ENCODE measurements at places on chromosomes 13 and 19.

DNA sequence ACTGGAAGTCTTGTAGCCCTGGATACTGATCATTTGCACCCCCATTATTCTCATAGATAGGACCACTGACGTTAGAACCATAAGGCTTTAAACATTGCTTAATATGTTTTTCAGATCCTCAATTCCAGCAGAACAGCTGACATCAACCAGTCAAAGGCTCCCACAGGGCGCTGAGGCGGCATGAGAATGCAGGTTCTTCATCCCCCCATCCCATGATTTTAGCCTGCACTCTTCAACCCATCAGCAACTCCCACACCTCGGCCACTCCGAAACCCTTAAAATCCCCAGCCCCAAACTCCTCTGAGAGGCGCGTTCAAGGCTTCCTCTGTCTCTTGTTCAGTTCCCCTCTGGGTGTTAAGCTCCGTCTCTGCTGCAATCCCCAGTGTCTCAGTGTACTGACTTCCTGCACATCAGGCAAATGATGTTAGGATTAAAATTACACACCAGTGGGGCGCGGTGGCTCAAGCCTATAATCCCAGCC lies 24.3 kb upstream of the LAMP1 start:
- no peak for DNase-seq

- no peak for DNase-seq
Measured at GRCh38 chr13:24301434-24301833, 7.9 kb upstream of the C1QTNF9 start.

GRCh38 chr19:33267706-33268105 lies 34.6 kb downstream of the CEBPA start:
- DNase-seq, result no peak

DNA sequence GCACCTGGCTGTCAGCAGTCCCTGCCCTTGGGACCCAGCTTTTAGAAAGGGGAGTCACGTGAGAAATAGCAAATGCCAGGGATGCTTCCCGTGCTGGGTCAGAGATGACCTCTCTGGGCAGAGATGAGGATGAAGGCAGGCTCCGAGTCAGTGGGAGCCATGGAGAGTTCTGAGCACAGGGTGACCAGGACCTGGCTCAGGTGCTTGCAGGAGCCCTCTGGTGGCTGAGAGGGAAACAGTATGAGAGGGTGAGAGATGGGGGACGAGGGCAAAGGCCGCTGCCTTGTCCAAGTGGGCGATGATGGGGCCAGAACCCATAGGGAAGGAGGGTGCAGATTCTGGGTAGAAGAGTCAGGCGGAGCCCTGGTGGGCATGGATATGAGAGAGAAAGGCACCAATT lies 15.8 kb downstream of the TMED1 start:
- peak; percentile 47 for DNase-seq

- DNase-seq, result peak; percentile 61
Measured at GRCh38 chr19:36605101-36605876, at the start of gene ZNF382. Gene ZNF382 (plus strand): TSS chr19:36605313. CDS start chr19:36609915, 4,602 bp downstream.

DNA sequence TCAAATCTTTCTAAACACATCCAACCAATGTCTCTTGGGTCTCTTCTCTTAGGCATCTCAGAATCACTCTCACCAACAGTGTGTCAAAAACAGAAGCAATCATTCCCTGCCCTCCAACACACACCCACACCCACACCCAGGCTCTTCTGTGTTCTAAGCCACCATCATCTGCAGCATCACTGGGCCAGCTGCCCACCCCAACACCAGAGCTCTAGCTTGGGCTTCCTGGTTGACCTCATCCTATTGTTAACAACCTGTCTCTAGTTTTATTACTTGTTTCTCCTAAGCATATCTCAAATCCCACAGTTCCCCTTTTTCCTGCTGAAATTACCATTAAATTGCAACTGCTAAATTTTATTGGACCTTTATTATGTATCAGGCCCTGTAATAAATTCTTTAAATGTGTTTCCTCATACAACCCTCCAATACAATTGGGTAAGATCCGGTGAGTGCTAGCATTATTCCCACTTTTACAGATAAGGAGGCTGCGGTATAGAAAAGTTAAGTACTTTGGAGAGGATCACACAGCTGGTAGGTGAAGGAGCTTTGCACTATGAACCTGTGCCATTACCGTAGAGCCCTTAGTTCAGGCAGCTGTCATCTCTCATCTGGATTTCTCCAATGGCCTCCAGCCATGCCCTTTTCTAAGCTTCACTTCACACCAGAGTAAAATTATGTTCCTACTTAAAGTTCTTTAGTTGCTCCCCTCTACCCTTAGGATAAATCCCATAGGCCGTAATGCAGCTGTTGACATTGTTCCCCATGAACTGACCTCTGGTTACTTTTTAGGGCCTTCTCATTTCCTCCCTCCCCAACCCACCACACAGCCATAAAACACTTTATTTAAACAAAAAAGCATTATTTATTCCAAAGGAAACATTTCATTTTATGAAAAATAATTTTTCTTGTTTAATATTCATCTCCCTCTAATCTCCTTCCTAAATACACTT lies 227.7 kb downstream of the B3GLCT start:
- no peak for DNase-seq

GRCh38 chr13:41668130-41668757 lies 210.9 kb downstream of the RGCC start:
- peak; percentile 76 for DNase-seq

GRCh38 chr19:46373491-46374359 lies 26.8 kb downstream of the PPP5C start:
- peak; percentile 70 for DNase-seq

- DNase-seq, result no peak
Measured at GRCh38 chr19:4229179-4229931, at the start of gene EBI3. Gene EBI3 (plus strand): TSS chr19:4229523. CDS start chr19:4229551, 28 bp downstream.

- DNase-seq, result no peak
Measured at GRCh38 chr13:80235166-80235966, 105.6 kb downstream of the SPRY2 start.

DNA sequence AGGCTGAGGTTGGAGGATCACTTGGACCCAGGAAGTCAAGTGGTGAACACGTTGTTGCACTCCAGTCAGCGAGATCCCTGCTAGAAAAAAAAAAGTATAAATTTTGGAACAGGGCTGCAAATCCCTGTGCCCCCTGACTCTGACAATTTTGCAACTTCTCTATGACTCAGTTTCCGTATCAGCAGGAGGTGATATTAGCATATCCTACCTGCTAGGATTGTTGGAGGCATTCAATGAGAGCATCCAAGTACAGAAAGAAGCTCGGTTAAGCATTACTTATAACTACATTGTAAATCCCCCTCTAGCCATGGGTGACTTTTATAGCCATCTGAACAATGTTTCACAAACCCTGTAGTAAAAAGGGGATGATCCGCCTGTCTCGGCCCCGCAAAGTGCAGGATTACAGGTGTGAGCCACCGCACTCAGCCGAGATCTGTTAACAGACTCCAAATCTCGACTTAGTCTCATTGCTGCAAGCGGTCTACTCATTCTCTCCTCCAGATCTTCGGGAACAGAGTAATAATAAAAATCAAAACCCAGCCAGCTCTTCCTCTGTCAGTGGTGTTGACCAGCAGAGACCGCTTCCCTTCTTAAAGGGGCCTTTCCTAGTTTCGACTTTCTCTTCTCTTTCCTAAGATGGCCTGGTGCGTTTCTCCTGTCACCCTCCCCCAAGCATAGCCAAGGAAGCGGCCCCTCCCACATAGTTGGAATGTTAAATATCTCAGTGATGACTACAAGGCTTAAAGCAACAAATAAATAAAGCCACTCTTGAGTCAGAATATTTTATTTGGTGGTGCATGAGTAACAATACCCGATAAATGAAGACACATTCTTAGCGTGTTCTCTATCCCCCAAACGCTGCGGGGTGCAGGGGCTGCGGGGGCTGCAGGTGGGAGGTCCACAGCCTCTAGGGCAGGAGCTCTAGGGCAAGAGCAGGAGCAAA lies 10.3 kb upstream of the BICRA start:
- DNase-seq, result no peak

DNA sequence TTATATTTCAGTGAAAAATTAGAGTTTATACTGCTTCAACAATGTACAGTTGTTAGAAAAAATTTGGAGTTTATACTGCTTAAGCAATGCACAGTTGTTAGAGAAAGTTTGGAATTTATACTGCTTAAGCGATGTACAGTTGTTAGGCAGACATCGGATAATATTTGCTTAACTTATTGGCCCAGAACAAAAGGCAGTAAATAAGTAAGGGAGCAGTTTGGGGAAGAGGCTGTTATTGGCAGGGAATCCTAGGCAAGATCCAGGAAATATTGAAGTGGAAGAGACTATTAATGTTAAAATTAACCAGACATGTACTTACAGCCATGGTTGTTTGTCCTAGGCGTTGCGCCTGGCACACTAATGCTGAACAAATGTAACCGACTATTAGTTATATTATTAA lies 166.9 kb downstream of the GPC5 start:
- DNase-seq, result no peak

DNA sequence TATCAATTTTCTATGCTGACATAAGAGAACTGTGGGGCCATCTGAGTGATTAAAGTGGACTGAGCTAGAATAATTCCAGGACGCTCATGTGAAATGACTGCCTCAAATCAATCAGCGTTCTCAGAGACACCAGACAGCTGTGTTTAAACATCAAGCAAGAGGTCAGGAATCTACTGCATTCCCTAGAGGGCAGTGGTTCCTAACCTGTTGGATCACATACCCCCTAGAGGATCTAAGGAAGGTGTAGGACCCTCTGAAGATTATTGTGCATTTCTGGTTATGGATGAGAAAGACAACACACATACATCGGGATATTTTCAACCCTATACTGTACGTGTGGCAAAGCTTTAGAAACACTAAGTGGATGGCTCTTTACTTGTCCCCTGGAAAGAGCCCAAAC lies 51.8 kb upstream of the FREM2 start:
- DNase-seq, result no peak

GRCh38 chr13:46662690-46663089 lies 109.7 kb downstream of the LRCH1 start:
- DNase-seq, result no peak

GRCh38 chr13:79457948-79458347 lies 23.0 kb upstream of the NDFIP2 start:
- DNase-seq, result no peak

DNA sequence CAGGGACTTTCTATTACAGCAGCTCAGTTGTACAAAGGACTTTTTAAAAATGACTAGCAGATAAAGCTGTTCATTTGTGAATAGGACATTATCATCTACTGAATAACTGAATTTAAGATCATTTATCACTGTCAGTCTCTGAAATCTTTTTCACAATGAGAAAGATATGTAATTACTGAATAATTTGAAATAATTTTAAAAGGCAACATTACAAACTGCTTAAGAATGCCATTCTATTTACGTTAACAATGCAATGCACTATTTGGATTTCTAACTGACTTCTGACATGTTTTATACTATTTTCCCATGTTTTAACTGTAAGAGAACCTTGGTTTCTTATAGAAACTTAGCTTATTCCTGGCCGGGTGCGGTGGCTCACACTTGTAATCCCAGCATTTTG lies 2033.0 kb upstream of the PCDH20 start:
- no peak for DNase-seq

- DNase-seq, result no peak
Measured at GRCh38 chr13:37382146-37382545, 216.4 kb downstream of the POSTN start.

DNA sequence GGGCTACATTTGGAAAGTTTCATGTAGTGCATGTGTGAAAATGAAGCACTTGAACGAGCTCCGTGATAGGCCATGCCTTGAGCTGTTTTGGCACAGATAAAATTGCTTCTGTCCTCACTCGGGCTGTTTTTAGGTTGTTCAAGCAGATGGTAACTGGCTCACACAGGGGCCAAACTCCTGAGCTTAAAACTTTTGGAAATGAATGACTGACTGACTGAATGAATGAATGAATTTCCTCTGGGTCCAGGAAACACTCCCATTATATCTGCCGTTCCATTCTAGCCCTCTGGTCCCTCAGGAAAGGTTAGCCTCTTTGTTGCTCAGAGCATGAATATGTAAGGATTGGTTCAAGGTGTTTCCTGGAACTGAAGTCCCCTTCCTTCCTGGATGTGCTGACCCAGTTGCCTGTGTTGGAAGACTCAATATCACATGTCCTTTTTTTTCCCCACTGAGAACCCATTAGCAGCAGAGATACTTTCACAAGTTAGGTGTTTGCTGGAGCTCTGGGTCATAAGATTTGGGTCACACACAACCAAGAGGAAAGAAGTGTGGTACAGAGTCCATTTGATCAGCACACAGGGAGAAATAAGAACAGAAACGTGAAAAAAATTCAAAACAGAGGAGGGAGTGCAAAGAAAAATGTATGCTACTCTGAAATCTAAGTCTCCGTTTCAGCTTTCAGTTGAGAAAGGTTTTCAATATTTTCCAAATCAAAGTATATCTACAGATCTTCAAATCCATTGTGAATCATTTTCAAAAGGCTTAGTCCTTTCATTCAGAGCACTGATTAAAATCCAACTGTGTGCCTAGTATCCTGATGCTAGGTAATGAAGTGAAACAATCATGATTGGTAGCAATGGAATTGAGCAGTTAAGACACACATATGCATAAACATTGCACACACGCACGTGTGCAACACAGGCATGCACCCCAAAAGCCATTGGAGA lies 18.9 kb downstream of the MBNL2 start:
- DNase-seq, result no peak

DNA sequence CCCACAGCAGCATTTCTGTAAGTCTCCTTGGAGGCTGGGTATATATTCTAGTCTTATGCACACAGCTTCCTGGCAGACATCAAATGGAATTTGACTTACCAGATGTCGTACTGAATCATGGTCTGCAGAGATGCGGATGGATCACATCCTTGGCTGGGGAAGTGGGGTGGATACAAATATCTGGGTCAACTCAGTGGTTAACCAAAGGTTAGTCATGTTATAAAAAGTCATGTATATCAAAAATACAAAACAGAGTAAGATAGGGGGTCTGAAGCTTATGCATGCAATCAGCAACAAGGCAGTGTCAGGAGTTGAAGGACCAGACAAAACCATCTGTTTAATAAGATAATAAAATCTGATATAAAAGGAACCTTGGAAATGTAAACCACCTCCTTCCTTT lies 61.9 kb downstream of the WASF3 start:
- no peak for DNase-seq

- no peak for DNase-seq
Measured at GRCh38 chr13:49246850-49247642, 679 bp upstream of the CDADC1 start.

- DNase-seq, result no peak
Measured at GRCh38 chr19:38893341-38893771, 6.1 kb downstream of the SIRT2 start.

DNA sequence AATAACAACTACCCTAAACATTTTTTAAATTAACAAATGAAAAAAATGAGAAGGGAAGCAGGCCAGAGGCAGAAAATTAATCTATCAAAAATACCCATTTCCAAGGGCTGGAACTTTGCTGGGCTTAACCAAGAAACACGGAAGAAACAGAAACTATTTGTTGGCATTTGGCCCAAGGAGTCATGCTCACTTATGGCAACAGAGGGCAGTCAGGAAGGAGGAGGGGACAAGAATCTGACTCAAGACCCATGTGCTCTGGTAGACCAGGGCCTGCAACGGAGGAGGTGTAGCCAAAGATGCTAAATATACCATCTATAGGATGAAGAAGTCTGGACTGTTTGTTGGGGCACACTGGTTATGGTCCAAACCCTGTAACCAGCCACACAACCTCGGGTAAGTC lies 496.7 kb downstream of the COG6 start:
- no peak for DNase-seq

- DNase-seq, result peak; percentile 95
Measured at GRCh38 chr19:4374498-4375163, 25.7 kb downstream of the SH3GL1 start.

- DNase-seq, result no peak
Measured at GRCh38 chr13:98233127-98233526, 56.1 kb upstream of the RNF113B start.

- DNase-seq, result peak; percentile 32
Measured at GRCh38 chr13:48641404-48641803, 12.3 kb upstream of the CYSLTR2 start.
